ENCODE measurements at places on chromosomes 4 and X. TPM values are rescaled to one million over a fixed set of nuclear protein-coding genes. Genes with fewer than 3 reads are reported as not detected.

- DNase-seq: no peak
These were observed 29.9 kb downstream of the ZFP42 start for GRCh38 chr4:188025476-188025875.

HSD17B13 gene
- 0.32 TPM for total RNA-seq

XPNPEP2 gene
- total RNA-seq: 11.3 TPM

DNA sequence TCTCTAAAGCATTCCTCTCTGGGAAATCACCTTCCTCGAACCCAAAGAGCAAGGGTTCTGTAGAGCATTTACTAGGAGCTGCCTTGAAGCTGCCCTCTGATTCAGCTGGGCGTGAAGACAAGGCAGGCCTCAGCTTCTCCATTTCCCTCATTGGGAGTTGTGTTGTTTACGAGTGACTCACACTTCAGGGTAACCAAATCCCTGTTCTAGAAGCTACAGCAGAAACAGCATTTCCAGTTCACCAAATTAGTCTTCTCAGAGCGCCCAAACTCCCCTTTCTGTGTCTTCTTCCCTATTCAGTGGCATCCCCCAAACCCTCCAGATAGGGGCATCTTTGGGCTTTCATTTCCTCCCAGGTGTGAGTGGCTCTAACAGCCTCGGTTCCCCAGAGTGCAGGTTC, 863 bp upstream of the XPNPEP2 start:
- DNase-seq: peak; percentile 67

GASK1B gene
- total RNA-seq: 82.2 TPM

DNA sequence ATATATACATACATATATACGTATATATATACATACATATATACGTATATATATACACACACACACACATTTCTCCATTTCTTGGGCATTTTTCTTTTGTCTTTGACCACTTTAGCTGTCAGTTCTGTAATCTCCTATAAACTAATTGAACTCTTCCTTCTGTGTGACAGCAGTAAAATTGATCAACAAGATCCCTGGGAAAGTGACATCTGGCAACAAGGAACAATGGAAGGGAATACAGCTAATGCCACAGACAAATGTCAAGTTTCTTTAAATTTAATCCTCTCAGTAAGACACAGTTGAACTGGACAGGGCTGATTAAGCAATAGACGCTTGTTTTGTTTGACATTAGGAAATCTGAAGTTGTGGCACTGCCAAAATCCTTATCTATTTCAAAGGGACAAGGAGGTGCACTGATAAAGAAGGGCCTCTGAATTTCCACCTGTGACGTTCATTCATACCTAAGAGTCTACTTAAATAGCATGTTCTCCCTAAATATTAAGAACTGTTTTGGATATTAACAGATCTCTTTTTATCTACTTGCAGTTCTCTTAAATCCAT, 126.9 kb downstream of the RNF150 start:
- DNase-seq: no peak

PHEX gene
- total RNA-seq: 0.56 TPM

DNA sequence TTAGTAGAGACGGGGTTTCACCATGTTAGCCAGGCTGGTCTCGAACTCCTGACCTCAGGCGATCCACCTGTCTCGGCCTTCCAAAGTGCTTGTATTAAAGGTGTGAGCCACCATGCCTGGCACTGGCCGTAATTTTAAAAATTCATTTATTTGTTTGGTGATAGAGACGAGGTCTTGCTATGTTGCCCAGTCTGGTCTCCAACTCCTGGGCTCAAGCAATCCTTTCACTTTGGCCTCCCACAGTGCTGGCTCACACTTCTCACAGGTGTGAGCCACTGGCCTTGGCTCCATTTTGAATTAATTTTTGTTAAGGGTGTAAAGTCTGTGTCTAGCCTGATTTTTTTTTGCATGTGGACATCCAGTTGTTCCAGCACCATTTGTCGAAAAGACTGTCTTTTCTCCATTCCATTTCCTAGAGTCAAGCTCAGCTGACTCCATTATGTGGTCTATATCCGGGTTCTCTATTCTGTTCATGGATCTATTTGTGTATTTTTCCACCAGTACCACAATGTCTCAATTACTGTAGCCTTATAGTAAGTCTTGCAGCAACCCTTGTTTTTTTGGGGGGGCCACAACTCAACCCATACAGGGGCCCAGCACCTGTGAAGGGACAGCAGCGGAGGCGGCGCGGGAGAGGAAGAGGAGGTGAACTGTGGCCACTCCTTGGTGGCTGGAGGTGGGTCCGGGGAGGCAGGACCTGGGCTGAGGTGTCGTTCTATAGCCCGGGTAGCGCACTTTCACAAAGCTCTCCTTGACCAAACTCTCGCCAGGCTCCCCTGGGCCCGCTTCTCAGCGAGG, 1.5 kb upstream of the NSD2 start:
- no peak for DNase-seq

DNA sequence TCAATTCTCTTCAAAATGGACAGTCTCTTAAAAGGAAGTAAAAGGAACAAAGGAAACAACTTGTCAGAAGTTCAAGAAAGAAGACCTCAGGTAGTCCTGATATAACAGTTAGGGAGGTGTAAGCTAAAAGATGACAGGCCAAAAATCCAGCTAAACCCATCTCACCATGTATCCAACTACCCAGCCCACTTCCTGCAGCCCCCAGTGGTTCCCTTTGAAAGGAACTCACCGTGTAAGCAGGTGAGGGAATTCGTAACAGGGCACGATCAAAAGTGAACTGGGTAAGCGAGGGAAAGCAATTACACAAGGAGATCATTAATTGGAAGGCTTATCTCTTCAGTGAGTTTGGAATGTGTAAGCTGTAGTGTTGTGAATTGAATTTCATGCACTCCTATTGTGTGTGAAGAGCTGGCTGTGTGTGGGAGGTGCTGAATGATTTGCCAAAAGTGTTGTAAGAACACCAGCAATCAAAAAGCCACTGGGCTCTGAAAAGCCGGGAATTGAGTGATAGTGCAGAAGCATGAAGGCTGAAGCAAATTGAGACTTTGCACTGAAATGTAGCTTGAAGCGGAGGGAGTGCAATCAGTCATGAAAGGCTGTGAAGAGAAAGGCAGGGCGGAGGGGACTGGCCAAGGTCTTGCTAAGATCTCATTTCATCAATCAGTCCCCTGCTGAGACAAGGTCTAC, 914.2 kb upstream of the LCORL start:
- DNase-seq: no peak

MMGT1 gene
- total RNA-seq: 38.5 TPM

IL1RAPL2 gene
- not detected for total RNA-seq

GRCh38 chr4:78611215-78611558, 59.6 kb downstream of the ANXA3 start:
- no peak for DNase-seq

PARM1 gene
- total RNA-seq: 113 TPM

- no peak for DNase-seq
These were observed 103.5 kb downstream of the RPA4 start for GRCh38 chrX:96987228-96987627.

DNA sequence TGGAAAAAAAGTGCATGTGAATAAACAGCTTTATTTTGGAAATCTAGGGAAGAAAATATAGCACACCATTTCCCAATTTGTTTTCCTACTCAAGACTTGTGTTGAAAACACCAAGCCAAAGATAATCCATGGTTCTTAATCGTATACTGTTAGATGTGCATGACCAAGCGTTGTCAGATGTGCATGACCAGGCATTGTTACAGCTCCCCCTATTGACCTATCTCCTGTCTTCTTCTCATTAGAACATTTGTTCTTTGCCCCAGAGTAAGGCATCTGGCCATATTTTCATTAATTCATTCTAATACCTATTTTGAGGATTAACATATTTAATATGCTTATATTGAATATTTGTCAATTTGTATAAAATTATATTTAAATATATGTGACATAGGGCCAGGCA, 14.4 kb upstream of the VCX start:
- DNase-seq: no peak

ADH1A gene
- 2.5 TPM for total RNA-seq

DNA sequence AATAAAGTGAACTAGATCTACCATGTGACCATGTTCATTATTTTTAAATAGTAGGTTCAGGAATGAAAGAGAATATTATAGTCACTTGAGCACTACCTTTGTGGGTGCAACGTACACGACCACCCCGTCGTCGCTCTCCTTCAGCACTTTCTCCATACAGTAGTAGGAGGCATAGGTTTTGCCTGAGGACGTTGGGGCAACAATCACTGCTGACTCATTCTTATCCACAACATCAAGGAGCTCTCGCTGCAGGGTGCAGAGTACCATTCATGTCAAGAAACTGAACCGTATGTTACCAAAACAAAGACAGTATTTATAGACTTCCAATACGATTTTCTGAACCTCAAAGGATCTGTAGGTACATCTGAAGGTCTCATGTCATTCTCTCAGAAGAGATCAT, 44.7 kb downstream of the DDX60 start:
- no peak for DNase-seq
